ENCODE measurements at places on chromosomes 1 and 21.

DNA sequence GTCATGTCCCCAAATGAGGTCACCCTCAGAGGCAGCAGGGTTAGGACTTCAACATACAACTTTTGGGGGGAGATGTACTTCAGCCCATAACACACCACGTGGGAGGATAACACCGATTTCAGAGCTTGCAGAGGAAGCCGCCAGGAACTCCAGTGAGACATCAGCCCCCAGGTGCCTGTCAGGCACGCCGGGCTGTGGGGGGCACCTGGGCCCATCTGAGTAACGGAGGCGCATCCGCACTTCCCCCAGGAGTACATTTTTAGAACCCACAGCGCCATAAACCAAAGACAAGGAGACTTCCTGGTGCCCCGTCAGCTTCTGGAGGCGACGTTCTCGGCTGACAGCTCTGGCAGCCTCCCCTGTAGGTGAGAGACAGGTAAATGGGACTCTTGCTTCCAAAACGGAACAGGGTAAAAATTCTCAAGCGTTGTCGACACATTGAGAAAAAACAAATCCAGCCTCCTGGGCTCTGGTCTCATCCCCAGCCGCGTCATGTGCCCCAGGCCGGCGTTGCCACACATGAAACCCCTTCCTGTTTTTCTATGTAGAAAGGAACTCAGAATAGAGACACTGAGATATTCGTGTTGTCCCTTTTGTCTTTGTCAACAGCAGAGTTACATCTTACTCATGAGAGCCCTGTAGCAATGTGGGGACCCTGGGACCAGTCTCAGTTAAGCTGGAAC is 93.3 kb downstream of the PDE9A start:
- DNase-seq: no peak

DNA sequence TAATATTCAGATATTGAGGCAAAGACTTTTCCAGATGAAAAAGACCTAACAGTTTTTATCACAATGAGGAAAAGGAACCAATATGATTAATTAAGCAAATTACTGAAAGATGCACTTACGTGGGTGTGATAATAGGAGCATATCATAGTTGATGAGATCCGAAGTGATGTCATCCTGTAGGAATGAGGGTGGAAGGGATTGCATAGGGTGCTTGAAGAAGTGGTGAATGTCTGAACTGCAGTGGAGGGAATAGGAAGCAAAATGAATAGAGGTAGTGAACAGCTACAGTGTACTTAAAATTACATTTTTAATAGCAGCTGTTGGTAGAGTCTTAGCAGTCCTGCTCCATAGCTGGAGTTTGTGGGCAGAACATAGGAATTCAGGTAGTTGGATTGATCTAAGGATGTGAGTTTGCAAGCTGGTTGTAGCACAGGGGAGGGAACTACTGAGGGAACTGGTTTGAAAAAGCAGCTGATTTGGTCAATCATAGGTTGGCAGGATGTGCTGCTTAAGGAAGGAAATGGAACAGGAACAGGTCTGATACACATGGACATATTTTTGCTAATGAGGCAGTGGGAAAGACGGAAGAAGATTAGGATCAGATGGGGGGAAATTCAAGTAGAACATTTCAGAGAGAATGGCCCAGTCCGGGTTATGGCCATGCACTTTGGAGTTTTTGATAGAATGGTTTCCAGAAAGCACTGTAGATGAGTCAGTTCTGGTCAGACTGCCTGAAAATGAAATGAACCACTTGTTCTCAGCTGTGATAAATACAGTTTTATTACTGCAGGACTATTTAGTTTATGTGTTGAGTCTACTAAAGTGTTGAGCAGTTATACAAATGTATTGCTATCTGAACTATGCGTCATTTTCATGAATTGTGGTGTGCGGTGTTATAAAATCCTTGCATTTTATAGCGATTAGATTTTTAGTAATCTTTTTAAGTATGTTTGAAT is 155.8 kb downstream of the RYR2 start:
- DNase-seq: no peak

GRCh38 chr1:4613606-4614370 is 40.6 kb upstream of the AJAP1 start:
- DNase-seq: no peak

- DNase-seq: no peak
Measured at GRCh38 chr1:151549199-151549598, 9.1 kb downstream of the TUFT1 start.

DNA sequence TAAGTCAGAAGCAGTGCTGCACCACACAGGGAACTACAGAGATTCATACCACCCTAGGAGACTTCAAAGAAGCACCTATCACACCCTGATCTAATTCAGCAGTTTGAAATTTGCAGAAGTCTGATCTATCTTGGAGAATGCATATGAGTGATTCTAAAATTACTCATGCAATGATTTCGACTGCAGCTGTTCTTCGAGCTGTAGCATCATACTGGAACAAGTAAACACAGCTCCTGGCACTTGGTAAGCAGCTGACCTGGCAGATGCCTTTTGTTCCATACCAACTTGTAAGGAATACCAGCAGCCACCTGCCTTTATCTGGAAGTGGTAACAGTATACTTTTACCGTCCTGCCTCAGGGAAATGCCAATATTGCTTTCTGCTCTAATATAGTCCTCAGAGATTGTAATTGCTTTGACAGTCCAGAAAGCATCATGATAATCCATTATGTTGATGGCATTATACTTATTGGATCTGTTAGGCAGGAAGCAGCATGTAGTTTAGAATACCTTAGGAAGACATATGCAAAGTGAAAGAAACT is 25.7 kb downstream of the AADACL4 start:
- no peak for DNase-seq
